ENCODE measurements at places on chromosomes 3 and 15. TPM values are rescaled to one million over a fixed set of nuclear protein-coding genes. Genes with fewer than 3 reads are reported as not detected.

Gene CORO2B
- 99.6 TPM for total RNA-seq

Gene SGO1
- not detected for total RNA-seq

Gene PARP9
- 19.5 TPM for total RNA-seq

Gene TMIE
- total RNA-seq = 23.3 TPM

Gene SLC28A2
- total RNA-seq = not detected

Gene ADPRH
- total RNA-seq = 2.5 TPM

- no peak for DNase-seq
Measured at GRCh38 chr3:156251424-156251823, 131.0 kb downstream of the KCNAB1 start.

DNA sequence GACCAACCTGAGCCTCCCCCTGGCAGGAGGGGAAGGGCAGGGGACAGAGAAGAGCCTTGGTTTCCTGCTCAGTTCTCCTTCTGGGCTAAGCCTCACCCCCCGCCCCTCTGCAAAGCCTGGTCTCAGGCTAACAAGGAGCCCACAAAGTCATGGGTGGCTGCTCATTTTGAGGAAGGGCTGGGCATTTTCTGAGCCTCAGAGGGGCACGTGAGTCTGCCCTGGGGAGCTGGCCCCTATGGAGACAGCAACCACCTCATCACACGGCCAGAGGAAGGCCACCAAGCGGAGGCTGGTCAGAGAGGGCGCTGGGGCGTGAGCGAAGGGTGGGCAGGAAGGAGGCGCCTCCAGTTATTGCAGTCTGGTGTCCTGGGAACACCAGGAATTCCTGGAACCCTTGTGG is 18.7 kb downstream of the ABTB1 start:
- no peak for DNase-seq

- DNase-seq = no peak
Measured at GRCh38 chr3:68090571-68090970, 436.2 kb upstream of the SUCLG2 start.

DNA sequence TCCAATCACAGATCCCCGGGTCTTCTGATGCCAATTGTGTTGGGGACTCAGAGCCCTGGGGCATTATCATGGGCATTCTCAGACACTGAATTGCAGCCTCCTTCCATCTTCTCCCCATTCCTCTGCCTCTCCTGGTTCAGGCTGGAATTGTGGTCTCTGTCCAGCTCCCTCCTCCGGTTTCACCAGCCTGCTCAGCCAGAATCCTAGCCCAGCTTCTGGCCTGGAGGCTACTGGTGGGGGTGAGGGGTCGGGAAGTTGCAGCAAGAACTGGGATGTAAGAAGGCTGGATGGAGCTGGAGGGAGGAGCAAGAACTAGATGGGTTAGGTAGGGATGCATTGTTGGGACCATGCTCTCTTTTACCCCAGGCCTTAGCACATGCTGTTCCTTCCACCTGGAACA is 53.5 kb downstream of the TLE3 start:
- DNase-seq = no peak

GRCh38 chr3:50671331-50671730 is 3.4 kb upstream of the DOCK3 start:
- no peak for DNase-seq

DNA sequence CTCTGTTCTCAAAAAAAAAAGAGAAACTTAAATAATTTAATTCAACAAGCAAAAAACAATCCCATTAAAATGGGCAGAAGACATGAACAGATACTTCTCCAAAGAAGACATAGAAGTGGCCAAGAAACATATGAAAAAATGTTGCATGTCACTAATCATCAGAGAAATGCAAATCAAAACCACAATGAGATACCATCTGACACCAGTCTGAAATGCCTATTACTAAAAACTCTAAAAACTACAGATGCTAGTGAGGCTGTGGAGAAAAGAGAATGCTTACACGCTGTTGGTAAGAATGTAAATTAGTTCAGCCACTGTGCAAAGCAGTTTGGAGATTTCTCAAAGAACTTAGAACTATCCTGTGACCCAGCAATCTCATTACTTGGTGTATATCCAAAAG is 382.9 kb downstream of the OTOL1 start:
- DNase-seq = no peak

- DNase-seq = no peak
Measured at GRCh38 chr3:12999147-13000140, 73.8 kb downstream of the IQSEC1 start.

- DNase-seq = peak; percentile 75
Measured at GRCh38 chr3:45966950-45967640, 23.8 kb downstream of the CXCR6 start.

- no peak for DNase-seq
Measured at GRCh38 chr15:29838352-29839010, 16.2 kb upstream of the TJP1 start.

DNA sequence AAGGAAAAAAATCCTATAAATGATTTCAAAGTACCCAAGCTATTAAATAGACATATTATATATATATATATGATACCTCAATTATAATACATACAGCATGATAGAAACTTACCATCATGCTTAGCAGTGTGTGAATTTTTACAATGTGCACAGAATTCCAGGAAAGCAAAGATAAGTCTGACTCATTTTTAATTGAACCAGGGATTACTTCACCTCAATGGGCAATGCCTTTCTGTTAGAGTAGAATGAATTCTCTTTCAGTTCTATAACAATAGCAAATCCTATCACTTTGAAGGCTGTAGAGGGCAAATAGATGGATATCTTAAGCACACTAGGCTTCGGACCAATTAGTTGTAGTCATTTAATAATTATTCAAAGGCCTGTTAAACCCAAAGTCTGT is 54.8 kb upstream of the P3H2 start:
- no peak for DNase-seq

GRCh38 chr3:129001101-129001805 is at the start of gene EFCC1:
Gene EFCC1 (plus strand): TSS chr3:129001304. CDS start chr3:129001629, 325 bp downstream.
- DNase-seq = no peak

DNA sequence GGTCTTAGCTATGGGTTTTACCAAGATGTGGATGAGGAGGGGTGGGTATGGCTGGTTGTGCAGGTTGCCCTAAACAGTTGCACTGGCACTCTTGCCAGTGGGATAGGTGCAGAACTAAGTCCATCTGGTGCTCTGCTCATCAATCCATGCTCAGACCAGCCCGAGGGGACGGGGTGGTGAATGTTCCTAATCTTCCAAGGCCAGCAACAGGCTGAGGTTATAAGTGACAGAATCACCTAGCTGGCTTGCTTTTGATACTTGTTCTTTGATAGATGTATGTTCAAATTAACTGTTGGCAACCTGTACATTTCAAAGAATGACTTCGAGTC is 53.5 kb upstream of the CCR2 start:
- DNase-seq = no peak

DNA sequence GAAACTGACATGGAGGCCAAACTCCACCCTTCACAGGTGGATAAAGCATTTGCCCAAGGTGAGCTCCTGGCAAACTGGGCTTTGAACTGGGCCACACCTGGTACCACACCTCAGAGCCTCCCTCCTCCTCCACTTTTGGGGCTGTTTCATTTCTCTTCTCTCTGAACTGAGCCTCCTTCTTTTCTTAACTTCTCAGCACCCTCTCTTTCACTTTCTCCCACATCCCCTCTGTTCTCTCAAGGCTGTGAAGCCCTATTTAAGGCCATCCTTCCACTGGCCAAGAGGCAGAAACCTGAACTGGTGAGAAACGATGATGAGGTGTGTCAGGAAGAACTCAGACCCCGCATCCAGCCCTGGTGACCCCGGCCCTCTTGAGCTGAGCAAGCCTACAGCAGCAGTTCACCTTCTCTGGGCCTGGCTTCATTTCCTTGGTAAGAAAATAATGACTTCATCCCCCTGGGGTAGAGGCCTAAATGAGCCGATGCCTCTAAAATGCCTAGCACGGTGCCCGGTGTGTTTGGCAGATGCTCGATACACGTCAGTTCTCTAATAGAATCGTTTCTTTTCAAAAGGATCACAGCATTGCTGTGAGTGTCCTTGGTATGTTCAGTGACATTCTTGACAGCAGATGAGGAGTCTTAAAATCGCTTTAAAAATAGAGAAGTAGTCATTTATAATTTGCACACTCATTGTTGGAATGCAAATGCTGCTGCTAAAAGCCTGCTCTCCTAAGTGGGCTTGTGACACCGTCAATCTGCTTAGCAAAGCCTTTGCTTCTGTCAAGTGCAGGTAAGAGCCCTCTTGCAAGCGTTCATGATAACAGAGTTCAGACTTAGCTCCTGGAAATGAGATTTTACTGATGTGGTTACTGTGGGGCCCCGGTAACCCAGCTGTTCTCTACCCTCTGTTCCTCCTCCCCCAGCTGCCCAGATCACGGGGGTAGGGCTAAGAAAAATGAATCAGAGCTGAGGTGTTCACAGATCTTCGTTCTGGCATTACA is 97.7 kb upstream of the ATP2B2 start:
- no peak for DNase-seq

DNA sequence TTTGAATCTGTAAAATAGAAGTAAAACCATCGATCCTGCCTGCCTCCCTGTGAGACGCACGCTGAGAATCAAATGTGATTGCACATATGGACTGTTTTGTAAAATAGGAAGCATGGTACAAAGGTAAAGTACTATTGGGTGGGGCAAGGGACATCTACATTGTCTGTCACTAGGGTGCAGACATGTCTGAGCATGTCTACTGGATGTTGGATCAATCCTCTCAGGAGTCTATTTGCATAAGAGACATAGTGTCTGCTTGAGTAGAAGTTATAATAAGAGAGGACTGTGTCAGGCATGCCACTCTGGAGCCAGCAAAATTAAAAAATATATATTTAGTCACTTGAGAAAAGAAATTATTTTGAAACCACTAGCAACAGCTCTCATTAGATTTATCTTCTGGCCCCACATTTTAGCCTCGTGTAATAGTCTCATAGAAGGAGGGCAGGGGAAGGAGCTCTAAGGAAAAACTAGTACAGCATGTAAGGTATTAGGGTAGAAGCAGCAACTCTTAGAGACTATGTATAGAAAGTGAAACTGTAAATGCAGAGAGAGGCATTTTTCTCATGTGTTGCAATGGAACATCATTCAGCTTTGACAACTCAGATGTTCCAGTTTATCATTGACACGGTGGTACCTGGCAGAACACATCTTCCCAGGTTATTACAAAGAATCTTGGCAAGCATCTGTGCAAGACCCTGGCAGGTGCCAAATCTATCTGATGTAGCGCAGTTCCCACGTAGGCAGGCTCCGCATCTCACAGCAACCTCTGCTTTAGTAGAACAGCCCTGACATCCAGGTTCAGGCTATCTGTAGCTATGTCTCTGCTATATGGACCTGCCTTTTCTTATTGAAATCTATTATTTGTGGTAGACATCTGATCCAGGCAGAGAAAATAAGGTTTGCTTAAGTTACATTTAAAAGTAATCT is 85.2 kb upstream of the CHL1 start:
- no peak for DNase-seq

DNA sequence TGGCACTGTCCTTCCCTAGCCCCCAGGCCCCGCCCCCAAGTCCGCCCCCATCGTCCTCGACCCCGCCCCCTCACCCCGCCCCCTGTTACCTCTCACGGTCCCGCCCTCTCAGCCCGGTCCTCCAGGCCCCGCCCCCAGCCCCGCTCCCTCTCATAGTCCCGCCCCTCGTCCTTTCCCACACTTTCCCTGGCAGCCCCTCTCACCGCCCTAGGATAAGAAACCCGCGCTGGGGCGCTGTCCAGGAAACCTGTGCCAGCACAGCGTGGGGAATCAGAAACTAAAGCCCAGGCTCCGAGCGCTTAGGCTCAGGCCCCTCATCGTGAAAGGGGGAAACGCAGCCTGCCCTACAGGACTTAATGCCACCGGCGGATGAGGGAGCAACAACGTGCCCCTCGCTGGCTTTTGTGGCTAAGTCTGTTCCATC is 20.9 kb downstream of the TRPM1 start:
- no peak for DNase-seq

DNA sequence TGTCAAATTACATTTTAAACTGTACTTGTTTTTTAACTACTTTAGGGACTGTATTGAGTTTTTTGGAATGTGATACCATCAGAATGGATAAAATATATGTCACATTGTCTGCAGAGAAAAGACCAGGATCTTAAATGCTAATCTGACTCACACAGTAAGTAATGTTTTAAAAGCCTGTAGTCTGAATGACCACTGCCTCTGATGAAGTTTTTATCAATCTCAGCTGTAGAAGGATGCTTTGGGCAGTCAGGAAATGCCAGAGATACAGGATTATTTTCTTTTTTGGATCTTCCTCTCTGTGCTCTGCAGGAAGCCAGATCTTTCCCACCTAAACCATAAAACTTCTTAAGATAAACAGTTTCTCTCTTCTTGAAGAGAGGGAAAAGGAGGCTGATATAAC is 73.1 kb upstream of the PRTG start:
- DNase-seq = no peak
